ENCODE measurements at places on chromosomes 7 and 10. TPM values are rescaled to one million over a fixed set of nuclear protein-coding genes. Genes with fewer than 3 reads are reported as not detected.

The HOXA1 gene
- not detected for total RNA-seq

The VIPR2 gene
- total RNA-seq = 10.9 TPM

- H3K4me1 ChIP-seq = peaks cover 29% of the 10 kb centered on the region
- no peak overlapping the region for H3K4me3 ChIP-seq
- no peaks in the 10 kb centered on the region for H3K27me3 ChIP-seq
- no peaks in the 10 kb centered on the region for H3K36me3 ChIP-seq
These were observed 29.8 kb downstream of the VCL start for GRCh38 chr10:74027702-74028101.

- peak overlapping the region; percentile 95 for H3K27ac ChIP-seq
- H3K36me3 ChIP-seq = peaks cover 3% of the 10 kb centered on the region
These were observed 503 bp upstream of the TRIP6 start for GRCh38 chr7:100866729-100867039.

DNA sequence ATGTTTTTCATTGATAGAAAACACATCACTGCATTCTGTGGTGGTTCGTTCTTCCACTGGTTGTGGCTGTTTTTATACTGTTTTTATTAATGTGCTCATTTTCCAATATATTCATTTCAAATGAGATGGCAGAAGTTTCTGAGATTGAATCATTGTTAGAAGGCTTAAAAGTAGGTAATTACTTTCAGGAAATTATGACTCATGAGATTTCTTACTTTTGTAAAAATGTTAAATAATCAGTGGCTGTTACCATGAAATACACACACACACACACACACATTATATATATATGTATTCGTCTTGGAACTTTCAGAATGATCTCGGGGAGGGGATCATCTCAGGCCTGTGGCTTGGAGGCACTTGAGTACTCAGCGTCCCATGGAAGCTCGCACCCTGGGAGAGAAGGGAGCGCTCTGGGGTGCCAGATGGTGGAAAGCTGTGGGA is 66.1 kb downstream of the ZMYND11 start:
- H3K27me3 ChIP-seq = no peaks in the 10 kb centered on the region
- H3K4me1 ChIP-seq = no peaks in the 10 kb centered on the region
- H3K27ac ChIP-seq = no peak overlapping the region
- no peak for DNase-seq
- no peak overlapping the region for H3K4me3 ChIP-seq

DNA sequence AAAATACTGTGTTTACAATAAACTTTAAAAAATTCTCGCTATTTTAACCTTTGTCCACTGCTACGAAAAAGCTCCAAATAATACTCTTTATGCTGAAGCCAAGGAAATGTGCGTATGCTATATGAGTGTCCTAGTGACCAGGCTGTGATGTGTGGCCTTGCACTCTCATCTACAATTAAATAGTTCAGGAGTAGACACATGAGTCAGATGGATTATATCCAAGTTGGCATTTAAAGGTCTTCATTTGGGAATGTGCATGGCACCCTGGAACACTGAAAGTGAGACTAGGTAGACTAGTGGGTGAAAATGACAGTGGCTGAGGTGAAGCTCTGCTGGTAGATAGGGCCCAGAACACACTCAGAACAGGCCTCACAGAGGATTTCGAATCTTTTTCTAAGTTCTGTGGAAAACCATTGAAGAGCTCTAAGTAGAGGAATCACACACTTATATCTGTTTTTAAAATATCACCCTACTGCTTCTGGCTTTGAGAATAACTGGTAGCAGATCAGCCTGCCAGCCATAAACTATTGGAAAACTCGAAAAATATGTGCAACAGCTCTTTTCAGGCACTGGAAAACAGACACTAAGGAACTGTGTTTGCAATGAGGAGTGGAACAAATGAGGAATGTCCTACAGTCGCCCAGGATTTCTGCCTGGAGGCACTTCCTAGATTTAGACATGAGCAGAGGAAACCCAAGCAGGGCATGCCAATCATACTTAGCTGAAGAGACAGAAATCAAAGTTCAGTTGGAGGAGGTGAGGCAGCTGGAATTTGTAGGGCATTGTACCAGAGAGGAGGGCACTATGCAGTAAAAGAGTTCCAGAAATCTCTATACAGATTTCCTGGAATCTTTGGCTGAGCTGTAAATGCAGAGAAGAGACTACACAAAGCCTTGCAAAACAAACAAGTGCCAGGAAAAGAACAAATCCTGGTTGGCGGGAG is 603.8 kb upstream of the LRRTM3 start:
- H3K27ac ChIP-seq = no peak overlapping the region
- DNase-seq = no peak
- no peaks in the 10 kb centered on the region for H3K27me3 ChIP-seq
- no peaks in the 10 kb centered on the region for H3K36me3 ChIP-seq

DNA sequence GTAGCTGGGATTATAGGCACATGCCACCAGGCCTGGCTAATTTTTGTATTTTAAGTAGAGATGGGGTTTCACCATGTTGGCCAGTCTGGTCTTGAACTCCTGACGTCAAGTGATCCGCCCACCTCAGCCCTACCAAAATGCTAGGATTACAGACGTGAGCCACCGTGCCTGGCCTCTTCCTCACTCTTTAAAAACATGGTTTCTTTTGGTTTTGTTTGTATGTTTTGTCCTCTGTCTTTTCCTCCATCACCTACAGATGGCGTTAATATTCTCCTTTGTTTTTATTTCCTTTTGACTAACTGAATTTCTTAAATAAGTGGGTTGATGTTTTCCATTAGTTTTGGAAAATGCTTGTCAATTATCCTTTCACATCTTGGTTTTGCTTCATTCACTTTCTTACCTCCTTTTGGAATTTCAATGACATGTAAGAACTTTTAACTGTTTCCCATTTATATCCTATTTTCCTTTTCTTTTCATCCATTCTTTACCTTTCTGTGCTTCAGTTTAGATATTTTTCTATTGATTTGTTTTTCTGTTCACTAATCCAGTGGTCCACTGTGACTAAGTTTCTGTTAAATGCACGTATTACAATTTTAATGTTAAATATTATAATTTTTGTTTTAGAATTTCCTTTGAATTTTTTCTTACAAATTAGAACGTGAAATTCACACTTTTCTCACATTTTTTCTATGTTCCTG is 104.1 kb downstream of the ZNF467 start:
- H3K36me3 ChIP-seq = no peaks in the 10 kb centered on the region
- no peak for DNase-seq
- H3K4me3 ChIP-seq = no peak overlapping the region
- H3K27ac ChIP-seq = no peak overlapping the region

- H3K36me3 ChIP-seq = no peaks in the 10 kb centered on the region
- H3K4me3 ChIP-seq = no peak overlapping the region
- DNase-seq = no peak
- H3K27me3 ChIP-seq = no peaks in the 10 kb centered on the region
- H3K4me1 ChIP-seq = peaks cover 59% of the 10 kb centered on the region
These were observed 175.3 kb downstream of the RAPGEF5 start for GRCh38 chr7:22181663-22182062.

DNA sequence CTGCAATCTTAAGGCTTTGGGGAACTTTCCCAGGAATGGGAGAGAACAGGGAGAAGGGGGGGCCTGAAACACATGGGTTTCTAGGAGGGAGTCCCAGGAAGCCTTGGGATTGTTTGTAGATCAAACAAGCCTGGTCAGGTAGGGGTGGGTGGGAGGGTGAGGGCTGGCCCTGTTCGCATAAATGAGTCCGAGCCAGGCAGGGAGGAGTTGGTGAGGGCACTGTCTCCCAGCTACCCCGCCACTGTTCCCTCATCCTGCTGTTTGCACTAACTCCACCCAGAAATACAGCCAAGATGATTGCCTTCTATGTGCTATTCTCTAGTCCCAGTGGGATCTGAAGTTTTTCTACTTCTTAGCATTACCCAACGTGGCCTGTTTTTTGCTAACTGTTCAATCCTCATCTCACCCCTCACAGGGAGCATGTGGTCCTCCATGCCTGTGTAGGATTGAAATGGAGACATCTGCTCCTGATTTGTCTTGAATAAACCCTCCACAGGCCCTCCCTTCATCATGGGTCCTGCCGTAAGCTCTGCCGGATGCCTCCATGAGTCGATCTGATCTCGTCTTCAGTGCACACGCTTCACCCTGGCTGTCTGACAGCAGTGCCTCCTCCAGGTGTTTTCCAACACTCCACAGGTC is 257.0 kb downstream of the COBL start:
- H3K36me3 ChIP-seq = no peaks in the 10 kb centered on the region
- H3K27ac ChIP-seq = peak overlapping the region; percentile 13
- no peaks in the 10 kb centered on the region for H3K27me3 ChIP-seq
- H3K4me3 ChIP-seq = no peak overlapping the region
- peak; percentile 75 for DNase-seq

GRCh38 chr10:112456533-112456932 is 9.5 kb downstream of the VTI1A start:
- DNase-seq = no peak
- no peaks in the 10 kb centered on the region for H3K36me3 ChIP-seq

DNA sequence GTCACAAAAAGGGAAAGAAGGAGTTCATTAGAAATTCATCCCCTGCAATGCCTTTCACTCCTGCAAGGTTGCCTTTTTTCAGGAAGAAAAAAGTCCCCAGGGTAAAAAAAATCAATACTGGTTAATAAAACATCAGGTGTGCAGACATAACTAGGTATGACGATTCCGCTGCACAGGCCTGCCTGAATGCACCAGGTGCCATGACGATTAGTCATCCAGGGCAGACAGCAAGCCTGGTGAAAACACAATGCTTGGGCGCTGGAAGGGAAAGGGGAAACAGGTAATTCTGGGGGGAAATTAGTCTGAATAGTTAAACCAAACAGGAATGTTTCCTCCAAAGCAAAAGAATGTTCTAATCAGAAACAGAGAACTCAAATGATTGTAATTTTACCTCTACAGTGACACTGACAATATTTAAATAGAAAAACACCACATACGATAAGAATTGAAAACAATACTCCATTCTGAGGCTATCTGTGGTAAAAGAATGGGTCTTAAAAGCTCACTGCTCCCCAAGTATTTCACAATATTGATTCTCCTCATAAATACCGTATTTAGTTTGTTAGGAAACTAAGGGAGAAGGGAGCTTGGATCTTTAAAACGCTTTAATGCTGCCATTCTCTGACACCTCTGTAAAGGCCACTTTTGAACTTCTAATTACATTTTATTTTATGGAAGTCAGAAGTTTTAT is 45.2 kb downstream of the VPS41 start:
- DNase-seq = peak; percentile 84
- H3K27me3 ChIP-seq = no peaks in the 10 kb centered on the region
- H3K36me3 ChIP-seq = no peaks in the 10 kb centered on the region
- peak overlapping the region; percentile 90 for H3K27ac ChIP-seq
- no peak overlapping the region for H3K4me3 ChIP-seq
- peaks cover 14% of the 10 kb centered on the region for H3K4me1 ChIP-seq

DNA sequence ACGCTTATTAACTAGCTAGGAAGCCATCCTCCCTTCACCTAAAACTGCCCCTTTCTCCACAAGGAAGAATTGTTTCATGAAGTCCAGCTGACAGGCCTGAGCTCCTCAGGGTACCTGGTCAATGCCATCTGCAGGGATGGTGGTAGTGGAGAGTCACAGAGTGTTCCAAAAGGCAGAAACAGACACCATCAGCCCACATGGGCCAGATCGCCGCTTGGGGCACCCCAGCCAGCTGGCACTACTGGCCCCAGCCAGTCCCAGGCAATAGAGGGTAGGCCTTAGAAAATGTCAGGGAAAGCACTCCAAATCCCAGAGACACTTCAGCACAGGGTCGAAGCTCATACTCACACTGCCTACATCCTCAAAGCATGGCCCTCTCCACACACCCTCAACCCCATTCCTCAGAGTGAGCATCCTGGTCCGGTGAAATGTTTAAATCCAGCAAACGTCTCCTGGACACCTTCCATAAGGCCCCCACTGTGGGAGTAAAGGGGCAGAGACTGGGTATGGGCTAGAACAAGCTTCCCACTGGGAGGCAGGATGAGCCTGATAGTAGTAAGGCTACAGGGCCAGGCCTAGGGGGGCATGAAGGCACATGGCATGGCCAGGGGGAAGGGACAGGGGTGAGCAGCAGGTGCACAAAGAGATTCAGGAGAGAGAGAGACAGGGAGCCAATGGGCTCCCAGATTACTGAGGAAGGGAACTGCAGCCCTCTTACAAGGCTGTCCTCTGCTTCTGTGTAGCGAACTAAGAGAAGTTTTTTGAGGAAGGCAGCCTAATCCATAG is 1.9 kb downstream of the LRRC20 start:
- H3K36me3 ChIP-seq = no peaks in the 10 kb centered on the region
- H3K27me3 ChIP-seq = no peaks in the 10 kb centered on the region
- peaks cover 19% of the 10 kb centered on the region for H3K4me1 ChIP-seq
- H3K4me3 ChIP-seq = no peak overlapping the region

GRCh38 chr10:99395750-99396445 is 34.5 kb downstream of the GOT1 start:
- H3K36me3 ChIP-seq = no peaks in the 10 kb centered on the region
- no peak for DNase-seq
- no peaks in the 10 kb centered on the region for H3K27me3 ChIP-seq
- H3K27ac ChIP-seq = no peak overlapping the region
- H3K4me3 ChIP-seq = no peak overlapping the region
- peaks cover 8% of the 10 kb centered on the region for H3K4me1 ChIP-seq
